Suppressor macrophage (primary cell): ENCODE measurements at places on chromosomes 4 and X.
A peak's percentile ranks its signal among the peaks of the same experiment; 100 is the strongest.

DNA sequence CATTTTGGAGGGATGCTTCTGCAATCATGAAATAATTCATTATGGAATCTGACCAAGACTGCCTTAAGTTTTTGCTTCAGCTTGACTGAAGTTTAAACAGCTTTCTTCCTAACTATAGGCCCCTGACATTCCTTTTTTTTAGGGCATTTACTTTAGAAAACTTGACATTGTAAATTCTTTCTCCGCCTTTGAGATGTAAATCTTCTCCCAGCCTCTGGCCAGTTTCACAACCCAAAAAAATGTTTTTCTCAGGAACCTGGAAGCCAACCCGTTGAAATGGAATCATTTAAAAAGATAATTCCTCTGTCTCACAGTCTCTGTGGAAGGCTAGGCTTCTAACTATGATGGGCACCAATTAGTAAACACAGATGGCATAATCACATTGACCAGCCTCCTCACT lies 710.4 kb upstream of the PABPC4L start:
- DNase-seq, result no peak

DNA sequence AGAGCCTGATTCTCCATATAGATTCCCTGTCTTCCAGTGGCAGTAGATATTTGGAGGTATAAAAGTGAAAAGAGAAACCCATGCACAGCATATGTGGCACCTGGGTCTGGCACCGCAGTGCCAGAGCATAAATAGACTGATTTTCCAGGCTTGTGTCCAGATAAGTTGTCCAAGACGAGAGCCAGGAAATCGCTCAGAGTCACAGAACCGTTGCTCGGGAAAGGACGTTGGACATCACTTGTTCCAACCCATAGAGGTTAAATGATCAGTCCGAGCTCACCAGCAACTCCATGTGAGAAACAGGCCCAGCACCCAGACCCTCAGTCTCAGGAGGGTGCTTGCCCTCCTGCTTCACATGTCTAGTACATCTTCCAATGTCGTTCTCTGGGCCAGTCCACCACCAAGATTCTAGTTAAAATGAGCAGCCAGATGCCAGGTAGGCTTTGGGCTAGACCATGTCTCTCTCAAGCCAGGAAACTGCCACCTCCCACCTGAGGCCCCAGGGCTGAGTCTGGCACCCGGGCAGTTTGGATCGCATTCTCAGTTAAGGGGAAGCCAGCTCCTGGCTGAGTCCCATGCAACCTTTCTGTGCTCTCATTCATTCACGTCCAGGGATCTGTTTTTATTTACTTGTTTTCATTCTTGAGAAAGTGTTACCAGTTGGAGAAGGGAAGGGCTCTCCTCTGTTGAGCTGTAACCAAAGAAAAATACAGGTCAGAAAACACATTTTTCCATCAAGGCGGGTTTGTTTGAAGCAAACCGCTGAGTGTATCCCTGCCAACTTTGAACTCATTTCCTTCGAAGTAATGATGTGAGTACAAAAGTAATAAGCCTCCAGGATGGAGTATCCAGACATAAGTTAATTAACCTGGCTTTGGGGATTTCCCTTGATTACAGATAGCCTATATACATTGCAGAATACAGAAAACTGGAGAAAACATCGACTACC lies 91.7 kb downstream of the PHOX2B start:
- no peak for DNase-seq

DNA sequence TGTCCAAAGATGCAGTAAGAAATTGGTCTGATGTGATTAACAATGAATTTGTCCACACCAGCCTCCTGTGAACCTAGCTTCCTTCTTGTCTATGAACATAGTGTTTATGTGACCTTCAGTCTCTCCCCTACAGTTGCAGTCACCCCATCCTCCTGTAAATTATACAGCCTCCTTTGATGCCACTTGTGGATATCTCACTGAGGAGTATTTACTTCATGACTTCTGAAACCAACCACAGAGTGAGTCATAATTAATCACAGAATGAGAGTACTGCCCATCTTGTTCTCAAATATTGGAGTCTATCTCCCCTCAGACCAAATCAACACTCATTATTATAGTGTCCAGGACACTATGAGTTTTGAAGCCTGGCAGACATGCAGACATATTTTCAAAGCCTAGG lies 27.3 kb upstream of the XAGE2 start:
- no peak for DNase-seq

- no peak for DNase-seq
These were observed 5.1 kb upstream of the DGAT2L6 start for GRCh38 chrX:70172221-70172620.

DNA sequence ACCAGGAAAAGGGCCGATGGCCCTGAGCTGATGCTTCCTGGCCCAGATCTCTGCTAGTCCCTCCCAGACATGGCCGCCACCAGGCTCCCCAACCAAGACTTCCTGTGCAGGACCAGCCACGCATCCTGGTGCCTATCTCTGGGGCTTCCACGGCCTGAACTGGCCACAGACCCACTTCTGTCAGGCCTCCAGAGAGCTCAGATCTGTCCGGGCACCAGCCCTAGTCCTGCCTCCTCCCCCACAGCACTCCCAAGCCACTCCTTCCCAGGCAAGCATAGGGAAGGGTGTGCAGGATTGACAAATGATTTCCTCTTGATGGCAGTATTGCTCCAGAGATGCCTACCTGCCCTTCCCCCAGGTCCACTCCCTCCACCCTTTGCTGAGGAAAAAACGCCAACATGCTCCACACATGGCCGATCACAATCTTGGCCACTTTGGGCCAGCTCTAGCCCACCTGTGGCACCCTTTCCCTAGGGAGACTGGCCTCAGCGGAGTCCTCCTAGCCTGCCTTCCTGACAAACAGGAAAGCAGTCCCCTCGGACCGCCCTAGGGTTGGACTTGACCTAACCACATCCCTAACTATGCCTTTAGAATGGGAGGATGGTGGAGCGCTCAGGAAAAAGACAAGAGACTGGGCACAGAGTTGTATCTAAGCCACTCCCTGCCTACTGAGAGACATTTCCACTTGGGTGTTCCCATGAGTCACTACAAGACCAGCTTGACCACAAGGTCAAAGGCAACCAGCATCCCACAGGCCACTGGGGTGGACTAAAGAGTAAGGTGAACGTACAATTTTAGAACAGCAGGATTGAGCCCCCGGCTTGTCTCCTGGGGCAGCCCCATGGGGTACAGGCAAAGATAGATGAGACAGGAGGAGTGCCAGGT lies 277.5 kb upstream of the AGTR2 start:
- DNase-seq, result no peak

- no peak for DNase-seq
These were observed 36.7 kb upstream of the TLR3 start for GRCh38 chr4:186032259-186032658.

DNA sequence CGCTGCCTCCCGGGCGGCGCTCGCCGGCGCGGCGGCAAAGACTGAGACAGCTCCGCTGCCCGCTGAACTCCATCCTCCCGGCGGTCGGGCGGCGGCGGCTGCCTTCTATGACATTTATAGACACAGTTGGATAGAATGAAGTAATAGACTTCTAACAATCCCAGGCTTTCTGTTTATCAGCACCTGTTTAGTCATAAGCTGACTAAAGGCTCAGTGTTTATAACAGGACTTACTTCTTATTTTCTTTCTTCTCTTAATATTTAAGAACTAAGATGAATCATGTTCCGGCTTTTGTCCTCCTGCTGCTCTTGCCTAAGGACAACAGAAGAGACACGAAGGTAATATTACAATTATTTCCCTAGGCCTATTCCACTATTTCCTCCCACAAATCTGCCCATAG lies 3.9 kb downstream of the ARL13A start:
- DNase-seq, result no peak

DNA sequence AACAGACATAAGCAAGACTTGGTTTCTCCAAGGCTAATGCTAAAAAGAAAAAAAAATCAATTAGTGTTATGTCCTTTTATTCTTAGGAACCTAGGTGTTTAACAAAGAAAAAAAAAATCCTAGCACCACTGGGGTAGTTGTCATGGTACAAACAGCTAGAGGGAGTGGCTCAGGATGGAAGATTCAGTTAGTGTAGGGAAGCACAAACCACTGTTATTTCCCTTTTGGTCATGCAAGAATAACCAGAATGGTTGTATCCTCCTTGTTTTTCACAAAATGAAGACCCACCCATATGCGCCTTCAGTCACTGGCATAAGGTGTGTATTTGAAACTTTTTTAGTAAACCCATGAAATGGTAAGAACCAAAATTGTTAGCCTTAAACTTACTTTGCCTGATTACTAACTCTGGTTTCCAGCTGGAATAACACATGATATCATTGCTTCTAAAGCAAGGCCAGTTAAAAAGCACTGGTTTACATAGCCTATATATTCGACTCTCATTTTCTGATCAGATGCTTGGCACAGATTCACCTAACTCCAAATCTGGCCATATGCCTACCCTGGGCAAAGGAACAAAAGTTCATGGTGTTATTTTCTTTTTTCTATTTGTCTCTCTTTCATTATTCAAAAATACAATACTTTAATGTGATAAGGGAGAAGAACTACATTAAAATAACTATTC lies 132.6 kb downstream of the SCFD2 start:
- DNase-seq, result no peak

- no peak for DNase-seq
These were observed 449.8 kb downstream of the INPP4B start for GRCh38 chr4:142396279-142396678.

DNA sequence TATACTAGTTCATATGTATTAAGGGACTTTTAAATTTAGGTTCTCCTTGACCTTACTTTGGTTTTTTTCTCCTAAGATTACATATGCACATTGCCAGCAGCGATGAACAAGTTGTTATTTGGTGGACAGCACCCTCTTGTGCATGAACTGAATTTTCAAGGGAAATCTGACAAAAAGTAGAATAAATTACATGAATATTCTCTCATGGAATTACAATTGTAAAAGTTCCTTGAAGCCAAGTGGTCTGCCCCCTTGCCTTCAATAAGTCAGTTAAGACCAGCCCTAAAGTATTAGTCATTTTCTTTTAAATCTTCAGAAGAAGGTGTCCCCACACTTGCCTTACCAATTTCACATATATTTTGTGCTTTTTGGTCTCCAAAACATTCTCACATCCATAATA lies 30.7 kb upstream of the SMARCA5 start:
- DNase-seq, result peak; percentile 43

GRCh38 chrX:49656533-49656932 lies 39.3 kb downstream of the PAGE1 start:
- no peak for DNase-seq
